Cardiac muscle cell (in vitro differentiated cells and primary cell): ENCODE measurements at places on chromosomes 1 and 21.

- no peak overlapping the region for H3K27ac ChIP-seq
- no peaks in the 10 kb centered on the region for H3K36me3 ChIP-seq
- H3K27me3 ChIP-seq: no peaks in the 10 kb centered on the region
- no peak overlapping the region for H3K4me3 ChIP-seq
- H3K4me1 ChIP-seq: no peaks in the 10 kb centered on the region
Measured at GRCh38 chr21:38881131-38881530, 75.4 kb downstream of the ETS2 start.

DNA sequence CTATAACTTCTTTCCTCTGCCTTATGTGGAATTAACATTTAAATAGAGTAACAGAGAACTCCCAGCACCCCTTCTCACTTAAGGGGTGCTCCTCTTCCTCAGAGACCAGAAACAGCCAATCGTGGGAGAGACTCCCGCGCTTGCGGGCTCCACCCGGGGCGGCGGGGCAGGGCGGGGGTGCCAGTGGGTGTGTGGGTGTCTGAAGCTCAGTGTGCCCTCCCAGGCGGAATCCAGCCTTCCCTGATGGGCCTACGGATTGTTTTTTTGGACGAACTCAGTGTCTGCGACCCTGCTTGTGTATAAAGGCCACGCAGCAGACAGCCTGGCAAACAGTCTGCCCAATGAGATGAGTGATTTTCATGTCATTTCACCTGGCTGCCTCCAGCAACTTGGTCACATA is 6.2 kb downstream of the RCC2 start:
- no peak overlapping the region for H3K4me3 ChIP-seq
- no peaks in the 10 kb centered on the region for H3K4me1 ChIP-seq
- peaks cover 22% of the 10 kb centered on the region for H3K36me3 ChIP-seq
- DNase-seq: no peak
- H3K27me3 ChIP-seq: no peaks in the 10 kb centered on the region

DNA sequence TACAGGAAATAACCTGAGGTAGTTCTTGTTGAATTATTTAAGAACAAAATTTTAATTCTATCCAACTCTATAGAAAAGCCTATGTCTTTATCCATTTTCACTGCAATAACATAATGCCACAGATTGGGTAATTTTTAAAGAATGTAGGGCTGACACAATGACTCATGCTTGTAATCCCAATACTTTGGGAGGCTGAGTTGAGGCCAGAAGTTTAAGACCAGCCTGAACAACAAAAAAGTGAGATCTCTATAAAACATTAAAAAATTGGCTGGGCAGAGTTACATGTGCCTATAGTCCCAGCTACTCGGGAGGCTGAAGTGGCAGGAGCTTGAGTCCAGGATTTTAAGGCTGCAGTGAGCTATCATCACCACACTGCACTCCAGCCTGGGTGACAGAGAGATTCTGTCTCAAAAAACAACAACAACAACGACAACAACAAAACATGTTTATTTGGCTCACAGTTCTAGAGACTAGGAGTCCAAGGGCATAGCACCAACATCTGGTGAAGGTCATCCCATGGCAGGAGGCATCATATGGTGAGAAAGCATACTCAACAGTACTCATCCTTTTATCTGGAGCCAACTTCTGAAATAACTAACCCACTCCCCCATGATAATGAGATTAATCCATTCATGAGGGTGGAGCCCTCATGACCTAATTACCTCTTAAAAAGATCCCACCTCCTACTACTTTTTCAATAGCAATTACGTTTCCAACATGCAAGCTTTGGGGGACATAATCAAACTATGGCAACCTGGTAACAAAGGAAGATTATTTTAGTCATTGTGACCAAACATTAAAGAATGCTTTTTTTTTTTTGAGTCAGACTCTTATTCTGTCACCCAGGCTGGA is 59.6 kb downstream of the ABL2 start:
- H3K27ac ChIP-seq: no peak overlapping the region
- H3K4me1 ChIP-seq: no peaks in the 10 kb centered on the region
- H3K36me3 ChIP-seq: no peaks in the 10 kb centered on the region
- H3K4me3 ChIP-seq: no peak overlapping the region

DNA sequence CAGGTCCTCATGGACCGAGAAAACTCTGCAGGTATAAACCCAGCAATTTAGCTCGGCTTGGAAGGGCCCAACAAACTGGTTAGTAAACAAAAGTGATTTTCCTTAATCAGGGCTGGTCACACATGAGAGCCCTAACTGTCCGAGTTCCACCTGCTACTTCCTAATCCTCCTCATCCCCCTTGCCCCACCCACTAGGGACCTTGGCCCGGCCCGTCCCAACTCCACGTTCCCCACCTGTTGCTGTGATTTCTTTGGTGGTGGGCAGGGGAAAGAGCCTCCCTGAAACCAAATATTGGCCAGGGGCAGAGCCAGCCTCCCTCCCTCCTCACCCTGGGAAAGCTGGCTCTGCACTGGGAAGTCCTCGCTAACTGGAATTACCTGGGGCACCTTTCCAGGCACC is 304.2 kb upstream of the PROX1 start:
- no peak overlapping the region for H3K4me3 ChIP-seq
- H3K27me3 ChIP-seq: no peaks in the 10 kb centered on the region
- no peak overlapping the region for H3K27ac ChIP-seq
- H3K36me3 ChIP-seq: no peaks in the 10 kb centered on the region

GRCh38 chr1:101242324-101243050 is 5.7 kb downstream of the S1PR1 start:
- peaks cover 8% of the 10 kb centered on the region for H3K4me1 ChIP-seq
- H3K36me3 ChIP-seq: peaks cover 30% of the 10 kb centered on the region

- no peaks in the 10 kb centered on the region for H3K4me1 ChIP-seq
- no peak overlapping the region for H3K4me3 ChIP-seq
- no peaks in the 10 kb centered on the region for H3K27me3 ChIP-seq
- DNase-seq: no peak
Measured at GRCh38 chr1:2981388-2981787, 39.9 kb upstream of the ACTRT2 start.

DNA sequence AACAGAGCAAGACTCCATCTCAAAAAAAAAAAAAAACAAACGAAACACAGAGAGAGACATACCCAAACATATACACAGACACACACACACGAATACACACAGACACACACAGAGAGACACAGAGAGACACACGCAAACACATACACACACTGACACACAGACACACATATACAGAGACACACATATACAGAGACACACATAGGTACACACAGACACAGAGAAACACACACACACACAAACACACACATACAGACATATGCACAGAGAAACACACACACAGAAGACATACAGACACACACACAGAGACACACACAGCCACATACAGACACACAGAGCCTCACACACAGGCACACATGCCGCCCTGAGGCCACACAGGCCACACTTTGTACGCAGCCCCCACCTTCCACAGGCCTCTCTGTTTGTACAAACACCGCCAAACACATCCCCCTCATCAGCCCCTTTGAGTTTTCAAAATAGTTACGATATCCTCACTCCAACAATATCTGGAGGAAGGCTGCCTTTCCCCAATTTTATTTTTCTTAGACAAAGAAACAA is 57.5 kb upstream of the ABCG1 start:
- H3K4me1 ChIP-seq: no peaks in the 10 kb centered on the region
- no peaks in the 10 kb centered on the region for H3K27me3 ChIP-seq
- H3K36me3 ChIP-seq: no peaks in the 10 kb centered on the region
- H3K4me3 ChIP-seq: no peak overlapping the region
- no peak overlapping the region for H3K27ac ChIP-seq

GRCh38 chr1:220880726-220881506 is 1.7 kb downstream of the HLX start:
- H3K27ac ChIP-seq: no peak overlapping the region
- no peak overlapping the region for H3K4me3 ChIP-seq
- H3K36me3 ChIP-seq: no peaks in the 10 kb centered on the region
- peaks cover 100% of the 10 kb centered on the region for H3K27me3 ChIP-seq
